ENCODE measurements at places on chromosomes 5 and 9.

DNA sequence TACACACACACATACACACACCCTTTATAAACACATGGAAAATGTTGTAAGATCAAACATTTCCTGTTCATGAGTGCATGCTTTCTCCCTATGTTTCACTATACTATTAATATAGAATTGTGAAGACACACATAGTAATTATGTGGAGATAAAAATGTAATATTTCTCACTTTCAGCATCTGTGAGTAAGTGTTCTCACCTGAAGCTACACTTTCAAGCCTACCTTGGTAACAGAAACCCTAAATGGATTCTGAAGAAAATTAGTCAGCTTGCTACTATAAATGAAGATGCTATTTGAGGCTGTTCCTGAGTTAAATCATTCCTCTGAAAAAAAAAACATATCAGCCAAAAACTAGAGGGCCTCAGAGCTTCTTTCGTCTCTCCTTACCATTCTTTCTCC lies 81.1 kb upstream of the GNA14 start:
- no peak for DNase-seq

DNA sequence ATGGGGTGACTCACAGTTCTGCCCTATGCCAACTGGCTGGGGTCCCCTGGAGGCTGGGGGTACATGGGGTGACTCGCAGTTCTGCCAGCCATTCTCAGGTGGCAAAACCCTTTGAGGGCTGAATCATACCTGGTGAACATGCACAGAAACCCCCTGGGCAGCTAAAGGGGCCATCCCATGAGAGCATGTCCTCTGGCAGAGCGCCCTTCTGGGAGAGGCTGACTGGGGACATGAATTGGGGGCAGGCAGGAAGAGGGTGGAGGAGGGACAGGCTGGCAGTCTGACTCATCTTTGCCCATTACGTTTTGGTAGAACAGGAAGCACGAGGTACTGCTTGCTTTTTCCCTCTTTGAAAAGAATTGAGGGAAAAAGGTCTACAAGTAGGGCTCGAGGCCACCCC lies 16.7 kb downstream of the TRAF1 start:
- peak; percentile 79 for DNase-seq

GRCh38 chr9:70076678-70077077 lies 33.0 kb downstream of the MAMDC2 start:
- no peak for DNase-seq

GRCh38 chr9:89878687-89879086 lies 273.9 kb downstream of the GADD45G start:
- no peak for DNase-seq

DNA sequence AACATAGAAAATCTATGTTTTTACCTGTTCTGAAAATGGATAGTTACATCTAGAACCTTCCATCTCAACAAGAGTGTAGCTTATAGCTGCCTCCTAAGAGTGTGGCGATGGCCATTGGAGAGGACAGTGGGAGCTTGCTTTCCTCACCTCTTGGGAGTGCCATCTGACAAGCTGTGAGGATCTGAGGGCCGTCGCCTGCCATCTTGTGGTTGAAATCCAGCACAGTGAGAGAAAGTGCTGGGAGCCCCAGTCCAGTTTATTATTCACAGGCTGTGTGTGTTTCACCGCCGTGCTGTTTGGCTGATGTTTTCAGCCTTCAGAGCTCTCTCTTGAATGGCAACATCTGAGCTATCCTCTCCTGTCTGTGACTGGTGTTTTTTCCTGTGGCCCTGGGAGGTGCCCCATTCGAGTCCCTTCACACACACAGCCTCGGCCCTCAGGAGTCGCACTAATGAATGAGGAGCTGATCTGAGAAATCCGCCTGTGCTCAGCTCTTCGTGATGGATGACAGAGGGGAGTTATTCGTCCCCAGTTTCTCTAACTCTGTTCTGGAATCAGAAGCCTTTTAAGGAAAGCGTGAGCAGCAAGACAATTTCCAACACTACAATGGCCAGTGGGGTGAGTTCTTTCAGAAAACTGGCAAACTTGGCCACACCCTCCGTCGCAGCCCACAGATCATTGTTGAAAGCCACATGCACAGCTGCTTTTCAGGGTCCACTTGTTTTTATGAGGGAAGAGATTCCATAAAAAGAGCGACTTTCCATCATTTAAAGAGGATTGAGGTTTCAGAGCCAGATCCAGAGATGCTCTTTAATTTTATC lies 170.3 kb downstream of the PDZD2 start:
- no peak for DNase-seq

- DNase-seq: no peak
These were observed 128.1 kb upstream of the LHFPL2 start for GRCh38 chr5:78776637-78777036.

GRCh38 chr5:108937221-108937620 lies 189.5 kb downstream of the FER start:
- DNase-seq: no peak

GRCh38 chr9:115913696-115914095 lies 239.9 kb upstream of the PAPPA start:
- no peak for DNase-seq

DNA sequence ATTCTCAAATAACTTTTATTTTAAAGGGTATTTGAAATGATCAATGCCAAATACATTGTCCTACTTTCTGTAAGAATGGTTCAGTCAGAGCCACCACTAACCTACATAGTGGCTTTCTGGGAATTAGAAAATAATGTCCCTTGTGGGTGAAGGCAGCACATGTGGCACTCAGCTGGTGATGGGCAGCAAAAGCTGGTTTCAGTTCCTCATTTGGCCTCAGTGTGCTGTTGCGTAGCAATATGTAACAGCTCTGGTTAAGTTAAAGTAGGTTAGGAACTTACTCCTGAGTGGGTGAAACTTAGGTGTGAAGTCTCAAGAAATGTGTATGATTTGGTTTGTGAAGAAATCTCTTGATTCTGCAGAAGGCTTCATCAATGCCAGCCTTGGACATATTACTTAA lies 99.6 kb upstream of the SPEF2 start:
- no peak for DNase-seq

DNA sequence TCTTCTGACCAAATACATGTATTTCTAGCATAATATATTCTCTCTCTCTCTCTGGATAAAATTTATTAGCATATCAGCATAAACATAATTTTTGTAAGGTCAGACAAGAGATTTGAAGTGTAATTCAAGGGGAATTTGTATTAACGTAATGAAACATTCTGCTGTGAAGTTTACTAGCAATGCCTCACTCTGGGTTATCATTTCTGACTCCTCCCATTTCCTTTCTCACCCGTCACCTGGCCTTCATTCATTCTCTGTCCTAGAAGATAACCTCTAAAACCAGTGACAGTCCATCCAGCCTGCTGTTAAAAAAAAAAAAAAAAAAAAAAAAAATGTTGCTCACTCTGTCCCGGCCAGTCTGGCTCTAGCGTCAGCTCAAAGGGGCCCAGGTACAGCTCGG lies 27.1 kb downstream of the GRAMD2B start:
- DNase-seq: no peak

GRCh38 chr5:30765227-30765626 lies 428.3 kb upstream of the CDH6 start:
- no peak for DNase-seq

DNA sequence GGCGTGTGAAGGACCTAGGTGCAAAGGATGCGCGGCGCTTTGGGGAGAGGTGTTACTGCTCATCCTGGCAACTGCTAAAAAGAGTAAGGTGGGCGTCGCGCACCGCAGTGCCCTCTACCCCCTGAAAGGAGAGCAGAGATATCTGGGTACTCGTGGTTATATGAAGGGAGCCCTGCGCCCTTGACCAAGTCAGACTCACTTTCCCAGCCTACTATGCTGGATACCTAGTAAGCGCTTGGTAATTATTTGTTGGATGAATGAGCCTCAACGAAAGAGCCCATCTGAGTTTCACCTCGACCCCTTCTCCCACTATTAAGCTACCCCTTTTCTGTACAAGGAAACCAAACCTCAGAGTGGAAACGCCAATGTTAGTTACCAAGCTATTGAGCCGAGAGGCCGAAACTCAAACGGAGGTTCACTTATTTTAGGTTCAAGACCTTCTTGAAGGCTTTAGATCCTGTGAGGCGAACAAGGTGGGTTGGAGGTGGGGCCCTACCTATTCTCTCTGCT lies 8.0 kb downstream of the LHX6 start:
- DNase-seq: no peak

GRCh38 chr5:10447041-10447440 lies 5.4 kb downstream of the ROPN1L start:
- no peak for DNase-seq

DNA sequence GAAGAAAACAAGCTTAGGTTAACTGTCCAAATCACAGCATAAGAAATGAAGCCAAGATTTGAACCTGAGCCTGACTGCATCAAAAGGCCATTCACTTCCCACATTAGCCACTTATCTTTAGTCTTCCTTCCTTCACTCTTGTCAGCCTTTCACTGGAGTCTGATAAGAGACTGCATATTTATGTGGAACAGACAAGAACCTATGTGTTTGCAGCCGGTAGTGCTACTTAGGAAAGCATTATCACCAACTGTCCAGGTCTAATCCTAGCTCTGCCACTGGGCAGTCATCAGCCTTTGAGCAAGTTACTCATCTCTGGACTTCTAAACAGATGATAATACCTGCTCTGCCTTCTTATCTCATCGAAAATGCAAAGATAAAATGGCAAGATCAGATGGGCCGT lies 12.1 kb upstream of the ATP6V0E1 start:
- DNase-seq: no peak

DNA sequence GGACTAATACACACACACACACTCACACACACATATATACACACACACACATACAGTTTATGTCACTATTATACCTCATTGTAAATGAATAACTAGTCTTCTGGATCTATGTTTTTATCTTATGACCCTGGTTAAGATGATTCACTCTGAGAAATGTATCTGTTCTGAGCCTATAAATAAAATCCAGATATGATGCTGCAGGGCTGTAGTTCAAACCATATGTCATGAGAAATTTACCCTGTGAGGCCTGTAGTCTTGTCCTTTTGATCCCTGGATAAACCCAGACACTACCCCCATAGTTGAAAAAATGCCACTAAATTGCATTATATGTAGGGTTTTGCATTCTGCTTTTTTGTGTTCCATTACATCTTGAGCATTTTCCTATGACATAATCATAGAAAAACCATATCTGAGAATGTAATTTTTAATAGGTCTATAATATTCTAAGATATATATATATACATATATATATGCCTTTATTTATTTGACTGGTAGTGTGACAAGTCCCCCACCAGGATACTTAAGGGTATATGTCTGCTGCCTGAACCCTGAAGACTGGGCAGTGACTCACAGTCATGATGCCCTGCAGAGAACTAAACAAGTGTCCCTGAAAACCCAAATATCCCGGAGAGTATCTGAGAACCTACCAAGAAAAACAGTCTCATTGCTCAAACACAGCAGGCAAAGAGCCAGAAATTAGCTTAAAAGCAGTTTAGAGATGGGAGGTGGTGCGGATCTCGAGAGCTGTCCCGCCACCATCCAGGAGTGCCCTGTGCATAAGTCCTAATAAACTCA lies 18.4 kb upstream of the ALDOB start:
- DNase-seq: no peak

GRCh38 chr5:138128334-138128733 lies 10.9 kb downstream of the NME5 start:
- no peak for DNase-seq

DNA sequence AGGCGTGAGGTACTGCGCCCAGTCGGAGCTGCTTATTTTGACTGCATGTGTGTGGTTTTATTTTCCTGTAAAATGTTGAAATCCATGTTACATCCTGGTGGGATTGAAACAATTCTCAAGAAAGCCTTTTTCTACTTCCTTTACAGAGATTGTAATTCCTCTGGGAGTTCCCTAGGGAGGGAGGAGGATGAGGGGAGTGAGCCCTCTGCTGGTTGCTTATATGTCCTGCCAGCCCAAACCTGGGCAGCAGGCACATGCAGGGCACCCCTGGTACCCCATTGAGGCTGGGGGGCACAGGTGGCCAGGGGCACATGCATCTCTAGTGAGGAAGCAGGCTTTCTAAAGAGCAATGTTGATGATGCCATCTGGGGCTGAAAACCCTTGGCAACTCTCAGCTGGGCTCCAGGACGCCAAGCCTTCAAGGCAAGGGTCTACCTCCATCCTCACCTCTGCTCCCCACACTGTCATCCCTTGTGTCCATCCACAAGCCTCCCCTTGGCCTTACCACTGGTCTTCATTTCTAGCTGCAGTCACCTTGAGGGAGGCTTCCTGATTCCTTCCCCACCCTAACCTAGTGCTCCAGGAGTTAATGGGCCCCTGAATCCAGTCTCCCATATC lies 84.7 kb upstream of the TNFSF8 start:
- no peak for DNase-seq

GRCh38 chr9:93864032-93864431 lies 91.1 kb downstream of the BARX1 start:
- DNase-seq: no peak

- DNase-seq: no peak
These were observed 38.5 kb downstream of the FAM219A start for GRCh38 chr9:34419716-34420504.

GRCh38 chr5:172002840-172003512 lies 3.5 kb downstream of the FBXW11 start:
- no peak for DNase-seq

DNA sequence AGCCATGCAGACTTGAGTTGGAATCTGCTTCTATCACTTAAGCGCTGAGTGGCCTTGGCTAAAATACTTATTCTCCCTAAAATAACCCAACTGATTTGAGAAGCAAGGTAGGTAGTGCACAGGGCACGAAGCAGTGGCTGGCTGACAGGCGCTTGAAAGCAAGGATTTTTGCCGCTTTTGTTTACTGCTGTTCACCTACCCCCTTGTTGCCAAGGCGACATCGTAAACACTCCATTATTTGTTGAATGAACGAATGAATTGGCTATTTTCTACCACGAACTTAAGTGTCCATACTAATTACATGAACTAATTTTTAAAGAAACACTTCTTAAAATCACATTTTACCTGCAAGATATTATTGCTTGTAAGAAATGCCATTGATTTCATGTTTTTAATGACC lies 98.0 kb downstream of the ANKH start:
- no peak for DNase-seq

DNA sequence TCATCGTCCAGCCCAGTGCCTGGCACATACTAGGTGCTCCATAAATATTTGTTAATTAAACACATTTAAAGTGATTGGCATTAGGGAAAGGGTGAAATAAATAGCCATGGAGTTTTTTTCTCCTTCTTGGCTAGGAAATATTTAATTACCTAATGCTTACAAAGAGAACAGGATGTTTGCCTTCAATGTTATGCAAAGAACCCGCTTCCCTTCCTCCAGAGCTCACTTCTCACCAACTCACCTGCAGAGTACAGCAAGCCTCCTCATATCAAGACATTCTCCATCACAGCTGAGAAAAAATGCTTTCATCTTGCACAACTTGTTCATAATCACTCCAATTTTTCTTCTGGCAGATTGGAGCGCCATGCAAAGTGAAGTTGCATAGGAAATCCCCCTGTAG lies 161.7 kb upstream of the STK32A start:
- no peak for DNase-seq

DNA sequence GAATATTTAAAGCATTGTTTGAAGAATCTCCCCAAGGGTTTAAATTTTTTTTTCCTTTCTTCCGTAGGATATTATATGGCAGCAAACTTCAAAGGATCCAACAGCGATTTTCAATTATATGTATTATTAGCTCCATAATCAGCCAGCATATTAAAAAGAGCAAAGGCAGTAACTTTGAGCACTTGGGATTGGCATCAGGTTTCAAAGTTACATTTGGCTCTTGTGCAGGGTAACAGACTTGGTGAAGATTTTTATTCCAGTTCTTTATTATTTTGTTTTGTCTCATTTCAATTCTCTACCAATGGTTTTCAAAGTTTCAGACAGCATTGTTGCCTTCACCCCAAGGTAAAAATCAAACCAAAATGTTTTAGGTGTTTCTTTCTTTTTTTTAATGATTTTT lies 116.7 kb upstream of the ZNF366 start:
- DNase-seq: no peak

- DNase-seq: no peak
These were observed 50.4 kb downstream of the CERT1 start for GRCh38 chr5:75460942-75461610.

GRCh38 chr5:180592176-180592575 lies 877 bp upstream of the SCGB3A1 start:
- no peak for DNase-seq
